ENCODE measurements at places on chromosomes 1 and 21.

- no peak for DNase-seq
Measured at GRCh38 chr1:61299463-61299862, 217.1 kb downstream of the NFIA start.

- no peak for DNase-seq
Measured at GRCh38 chr1:30274173-30274970, 449.0 kb downstream of the MATN1 start.

DNA sequence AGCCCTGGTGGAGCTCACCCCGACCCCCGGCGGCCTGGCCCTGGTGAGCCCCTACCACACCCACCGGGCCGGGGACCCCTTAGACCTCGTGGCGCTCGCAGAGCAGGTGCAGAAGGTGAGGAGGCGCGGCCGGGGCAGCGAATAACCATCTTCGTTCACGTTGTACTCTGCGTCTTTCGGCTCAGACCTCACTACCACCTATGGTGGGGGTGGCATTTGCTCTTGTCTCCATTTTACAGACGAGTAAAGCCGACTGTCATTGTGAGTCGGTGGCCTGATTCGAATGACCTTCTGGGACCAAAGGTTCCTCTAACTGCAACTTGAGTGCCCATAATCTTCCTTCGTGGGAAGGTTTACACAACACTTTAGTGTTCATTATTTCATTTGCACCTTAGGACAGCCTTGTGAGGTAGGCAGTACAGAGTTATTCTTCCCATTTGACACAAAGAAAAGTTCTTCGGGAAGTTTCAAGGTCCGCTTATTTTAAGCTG, 506 bp downstream of the C1orf50 start:
- DNase-seq, result no peak

DNA sequence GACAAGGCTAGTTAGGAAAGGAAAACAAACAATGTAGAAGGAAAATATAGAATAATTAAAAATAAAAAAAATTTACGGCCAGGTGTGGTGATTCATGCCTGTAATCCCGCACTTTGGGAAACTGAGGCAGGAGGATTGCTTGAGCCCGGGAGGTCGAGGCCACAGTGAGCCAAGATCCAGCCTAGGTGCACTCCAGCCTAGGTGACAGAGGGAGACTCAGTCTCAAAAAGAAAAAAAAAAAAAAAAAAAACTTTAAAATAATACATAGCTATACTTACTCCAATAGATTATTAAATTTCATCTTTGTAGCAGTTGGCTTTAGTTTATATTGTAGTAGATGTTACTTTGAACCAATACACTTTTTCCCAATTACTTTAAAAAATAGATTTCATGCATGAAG, 32.0 kb downstream of the LIN9 start:
- DNase-seq, result no peak

DNA sequence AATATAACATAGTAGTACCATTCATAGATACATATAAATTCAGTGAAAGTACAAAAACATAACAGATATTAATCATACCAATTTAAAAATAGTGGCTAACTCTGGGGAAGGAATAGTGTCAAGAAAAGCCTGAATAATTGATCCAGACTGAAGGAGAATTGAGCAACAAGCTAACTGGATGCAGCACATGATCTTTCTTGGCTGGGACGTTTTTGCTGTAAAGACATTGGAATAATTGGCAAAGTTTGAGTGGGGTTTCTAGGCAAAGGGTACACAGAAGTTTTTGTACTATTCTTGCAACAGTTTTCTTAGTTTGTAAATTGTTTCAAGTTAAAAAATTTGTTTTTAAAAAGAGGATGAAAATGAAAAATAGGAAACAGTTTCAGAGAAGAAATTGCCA, 2.6 kb upstream of the SH3GLB1 start:
- no peak for DNase-seq

DNA sequence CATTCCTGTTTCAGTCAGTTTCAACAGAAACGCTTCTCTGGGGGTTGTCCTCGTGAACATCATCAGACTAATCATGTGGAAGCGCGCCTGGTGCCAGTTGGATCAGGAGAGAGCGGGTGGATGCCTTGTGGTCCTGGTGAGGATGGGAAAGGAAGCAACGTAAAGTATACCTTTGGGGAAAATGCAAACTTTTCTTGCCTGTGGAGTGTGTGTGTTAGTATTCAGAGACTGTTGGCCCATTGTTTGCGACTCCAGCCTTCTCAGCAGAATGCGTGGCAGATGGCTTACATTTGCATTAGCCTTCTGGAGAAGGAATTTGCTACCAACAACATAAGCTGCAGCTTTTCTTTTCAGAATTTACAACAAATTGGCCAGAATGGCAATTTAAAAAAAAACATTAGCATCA, 173.9 kb downstream of the RWDD3 start:
- DNase-seq, result no peak

DNA sequence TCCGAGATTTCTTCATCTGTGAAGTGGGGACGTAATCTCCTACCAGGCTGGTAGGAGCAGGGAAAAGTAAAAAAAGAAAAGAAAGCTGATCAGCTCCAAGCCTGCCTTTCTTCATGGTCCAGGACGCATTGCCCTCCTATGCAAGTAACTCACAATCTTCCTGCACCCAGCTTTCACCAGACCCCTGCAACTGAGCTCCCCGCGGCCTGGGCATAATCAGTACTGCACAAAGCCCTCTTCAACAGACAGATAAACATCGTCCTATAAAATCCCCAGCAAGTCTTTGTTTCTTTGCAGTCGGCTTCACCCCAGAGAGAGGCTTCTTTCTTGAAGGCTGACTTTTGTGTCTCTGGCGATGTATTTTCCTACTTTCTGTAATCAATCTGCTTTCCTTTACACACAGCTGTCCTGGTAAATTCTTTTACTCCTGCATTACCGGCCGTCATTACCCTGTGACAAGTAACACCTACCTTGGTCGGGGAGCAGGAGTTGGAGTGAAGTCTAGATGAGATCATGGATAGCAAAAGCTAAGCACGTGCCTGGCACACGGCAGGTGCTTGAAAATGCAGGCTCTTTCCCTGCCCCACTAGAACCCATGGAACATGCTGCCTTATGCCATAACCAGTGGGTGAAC, 8.3 kb downstream of the PADI1 start:
- DNase-seq, result no peak

GRCh38 chr1:53992085-53992874, 25.7 kb downstream of the LDLRAD1 start:
- DNase-seq, result no peak

GRCh38 chr1:51768971-51769588, 109.4 kb downstream of the NRDC start:
- no peak for DNase-seq

DNA sequence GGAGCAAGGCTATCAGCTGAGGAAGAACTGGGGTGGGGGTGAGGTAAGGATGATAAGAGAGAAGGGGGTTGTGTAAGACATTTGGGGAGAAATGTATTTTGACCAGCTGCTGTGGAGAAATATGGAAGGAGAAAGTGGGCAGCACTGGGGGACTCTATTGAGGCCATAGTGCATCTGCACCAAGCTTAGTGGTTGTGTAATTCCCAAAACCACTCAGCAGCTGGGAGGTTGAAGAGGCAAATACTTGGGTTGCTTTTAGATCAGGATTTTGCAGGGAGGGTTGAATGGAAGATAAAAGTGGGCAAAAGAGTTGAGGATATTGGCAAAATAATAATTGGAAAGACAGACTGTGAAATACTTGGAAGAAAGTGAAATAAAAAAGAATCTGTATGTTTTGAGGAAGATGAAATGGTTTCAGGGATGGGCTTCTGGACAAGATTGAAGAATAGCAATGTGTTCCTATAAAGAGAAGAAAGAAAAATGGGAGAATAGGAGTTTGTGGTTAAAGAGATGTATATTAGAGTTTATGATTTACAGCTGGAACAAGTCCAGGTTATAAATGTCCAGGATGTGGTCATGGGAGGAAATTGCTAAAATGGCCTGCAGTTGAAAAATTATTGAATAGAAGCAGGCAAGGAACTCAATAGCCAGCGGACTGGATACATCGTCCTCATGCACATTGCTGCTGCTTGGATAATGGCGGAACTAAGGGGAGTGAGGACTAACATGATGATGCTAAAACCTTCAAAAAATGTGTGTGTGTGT, 162.7 kb downstream of the DNM3 start:
- DNase-seq, result no peak

- DNase-seq, result no peak
Measured at GRCh38 chr1:229224308-229224707, 46.6 kb upstream of the RAB4A start.

- DNase-seq, result no peak
Measured at GRCh38 chr1:200518524-200518923, 102.0 kb downstream of the KIF14 start.

DNA sequence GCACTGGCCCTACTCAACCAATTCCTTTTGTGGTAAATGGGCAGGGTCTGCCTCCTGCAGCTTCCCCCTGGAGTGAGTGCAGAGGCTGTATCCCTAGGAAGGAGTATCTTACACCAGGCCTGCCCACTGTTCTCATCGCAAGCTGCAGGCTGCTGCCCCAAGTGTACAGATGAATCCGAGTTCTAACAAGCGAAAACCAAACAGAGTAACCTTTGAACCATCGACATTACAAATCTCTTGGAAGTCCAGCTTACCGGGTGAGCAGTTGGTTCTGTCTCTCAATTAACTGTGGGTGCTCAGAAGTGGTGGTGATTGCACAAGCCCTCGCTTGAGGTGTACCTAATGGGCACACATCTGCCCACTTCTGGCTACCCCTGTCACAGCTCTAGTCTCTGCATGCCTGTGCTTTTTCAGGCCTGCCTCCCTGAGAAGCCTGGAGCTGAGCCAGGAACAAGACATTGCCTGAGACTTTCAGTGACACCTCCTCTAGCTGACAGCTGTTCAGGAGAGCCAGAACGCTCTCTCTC, 22.7 kb downstream of the INAVA start:
- no peak for DNase-seq

GRCh38 chr1:180194546-180195207, 35.4 kb upstream of the LHX4 start:
- DNase-seq, result no peak

DNA sequence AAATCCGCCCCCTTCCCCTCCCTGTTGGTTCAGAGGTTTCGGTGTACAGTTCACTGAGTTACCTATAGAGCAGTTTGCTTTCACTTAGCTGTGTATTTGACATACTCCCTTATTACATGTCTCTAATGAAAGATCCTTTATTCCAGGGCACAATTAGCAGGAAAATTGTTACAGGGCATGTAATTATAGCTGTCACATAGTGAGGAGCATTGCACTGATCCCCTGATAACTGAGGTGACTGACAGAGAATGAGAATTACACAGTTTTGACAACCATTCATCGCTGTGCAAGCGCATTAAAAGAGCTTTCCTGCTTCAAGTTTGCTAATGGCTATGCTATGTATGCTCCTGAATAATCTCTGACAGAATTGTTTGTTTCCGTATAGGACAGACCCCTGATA, 26.9 kb downstream of the DAP3 start:
- DNase-seq, result no peak

DNA sequence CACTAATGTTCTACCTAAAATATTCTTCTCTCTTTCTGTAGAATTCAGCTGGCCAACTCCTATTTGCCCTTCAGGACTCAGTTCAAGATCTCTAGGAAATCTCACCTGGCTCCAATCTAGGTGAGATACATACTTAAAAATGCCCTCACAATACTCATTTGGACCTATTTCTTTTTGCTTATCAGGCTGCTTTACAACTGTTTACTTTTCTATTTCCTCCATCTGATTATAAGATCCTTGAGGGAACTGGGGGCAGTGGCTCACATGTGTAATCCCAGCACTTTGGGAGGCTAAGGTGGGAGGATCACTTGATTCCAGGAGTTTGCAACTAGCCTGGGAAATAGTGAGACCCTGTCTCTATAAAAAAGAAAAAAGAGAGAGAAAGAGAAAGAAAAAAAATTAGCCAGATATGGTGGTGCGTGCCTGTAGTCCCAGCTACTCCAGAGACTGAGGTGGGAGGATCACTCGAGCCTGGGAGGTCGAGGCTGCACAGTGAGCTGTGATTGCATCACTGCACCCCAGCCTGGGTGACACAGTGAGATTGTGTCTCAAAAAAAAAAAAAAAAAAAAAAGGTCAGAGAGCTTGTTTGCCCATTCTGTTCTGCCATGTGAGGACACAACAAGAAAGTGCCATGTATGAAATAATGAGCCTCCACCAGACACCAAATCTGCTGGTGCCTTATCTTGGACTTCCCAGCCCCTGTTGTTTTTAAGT, 14.8 kb downstream of the EFCAB14 start:
- DNase-seq, result no peak

DNA sequence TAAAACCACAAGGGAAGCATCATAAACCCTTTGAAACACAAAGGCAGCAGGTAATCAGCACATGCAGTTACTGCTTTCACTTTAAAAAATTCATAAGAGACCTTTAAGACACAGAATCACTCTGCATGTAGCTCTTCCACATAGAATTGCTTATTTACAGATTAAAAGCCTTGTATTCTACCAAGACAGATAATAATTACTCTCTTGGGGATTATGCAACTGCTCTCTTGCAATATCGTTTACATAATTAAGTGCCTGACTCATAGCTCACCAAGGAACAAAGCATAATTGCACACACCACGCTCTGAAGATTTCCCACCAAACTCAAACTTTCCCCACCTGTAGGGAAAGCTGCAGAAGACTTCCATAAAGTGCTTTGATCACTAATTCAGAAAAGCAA, 87.9 kb downstream of the VAV3 start:
- DNase-seq, result peak; percentile 11

GRCh38 chr1:230594214-230594773, 48.0 kb upstream of the COG2 start:
- DNase-seq, result no peak

DNA sequence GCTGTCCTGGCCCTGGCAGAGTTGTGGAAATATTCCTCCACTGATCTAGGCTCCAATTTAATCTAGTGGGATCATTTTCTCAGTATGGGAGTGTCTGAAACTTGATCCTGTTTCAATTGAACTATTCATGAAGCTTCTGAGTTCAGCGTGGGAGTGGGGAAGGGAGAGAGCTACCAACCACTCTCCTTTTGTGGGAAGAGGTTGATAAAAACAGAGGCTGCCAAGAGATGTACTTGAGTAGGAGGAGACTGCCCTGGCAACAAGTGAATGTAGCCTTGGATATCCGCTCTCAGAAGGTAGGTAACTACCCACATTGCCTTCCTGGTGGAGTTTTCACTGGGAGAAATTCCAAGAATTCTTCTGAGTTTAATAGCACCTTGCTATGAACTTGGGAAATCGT, at the start of gene CTXND2:
TSS of gene CTXND2 (plus strand) at position 119 of the 400 bp plus-strand sequence. CDS start 25,179 bp downstream, outside the sequence.
- DNase-seq, result no peak

DNA sequence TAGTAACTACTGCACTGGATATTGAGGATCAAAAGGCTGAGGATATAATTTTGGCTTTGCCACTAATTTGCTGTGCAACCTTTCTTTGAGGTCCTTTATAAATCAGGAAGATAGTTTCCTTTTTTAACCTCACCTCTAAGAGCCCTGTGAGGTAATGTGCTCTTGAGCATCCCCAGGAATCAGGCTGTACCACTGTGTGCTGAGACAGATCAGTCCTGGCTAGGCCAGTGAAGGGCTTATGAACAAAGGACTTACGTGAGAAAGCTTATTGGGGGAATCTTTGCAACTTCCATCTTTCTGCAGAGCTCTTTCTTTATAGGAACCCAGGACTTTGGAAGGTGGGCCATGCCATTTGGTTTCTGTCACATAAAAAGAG, 188.9 kb downstream of the SIPA1L2 start:
- no peak for DNase-seq

DNA sequence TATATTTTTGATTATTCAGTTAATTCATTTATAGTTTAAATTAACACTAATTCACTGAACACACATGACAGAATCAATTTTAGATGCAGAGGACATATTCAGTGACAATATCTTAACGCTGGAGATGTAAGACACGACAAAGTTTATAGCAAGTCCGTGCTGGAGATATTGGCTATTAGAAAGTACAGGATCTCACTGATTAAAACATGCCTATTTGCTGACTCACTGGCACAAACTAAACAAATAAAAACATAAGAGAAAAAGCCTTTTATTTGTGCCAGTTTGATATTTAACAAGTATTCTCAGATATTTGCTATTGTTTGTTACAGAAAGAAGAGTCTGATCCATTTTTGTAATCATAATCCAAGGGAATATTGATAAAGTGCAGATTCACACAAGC, 1122.9 kb upstream of the B3GALT2 start:
- no peak for DNase-seq

All from T1000 (cell line).